ENCODE measurements at places on chromosomes 5 and 9.
A peak's percentile ranks its signal among the peaks of the same experiment; 100 is the strongest.

GRCh38 chr9:10855847-10856246, 243.0 kb upstream of the PTPRD start:
- DNase-seq, result no peak

DNA sequence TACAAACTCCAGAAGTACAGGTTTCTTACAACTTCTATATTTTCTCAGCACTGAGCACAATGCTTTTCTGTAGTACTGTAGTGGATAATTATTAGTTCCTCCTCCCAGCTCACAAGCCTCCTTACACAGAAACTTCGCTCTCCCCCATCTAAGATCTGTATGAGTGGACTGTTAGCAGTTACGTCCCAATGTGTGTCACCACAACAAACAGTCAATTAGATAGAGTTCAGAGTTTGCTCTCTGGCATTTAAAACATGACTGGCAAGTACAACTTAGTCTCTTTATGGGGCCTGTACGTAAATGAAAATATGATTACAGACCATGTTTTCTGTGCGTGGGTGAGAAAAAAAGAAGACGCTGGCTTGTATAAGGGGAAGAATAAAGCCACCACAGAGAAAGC, 631.4 kb upstream of the DMAC1 start:
- DNase-seq, result no peak

GRCh38 chr9:81902196-81902595, 26.0 kb upstream of the SPATA31D4 start:
- DNase-seq, result no peak

GRCh38 chr5:56532466-56532865, 282.9 kb upstream of the MAP3K1 start:
- DNase-seq, result no peak

- DNase-seq, result no peak
Observed at GRCh38 chr9:94757158-94757557, 30.7 kb downstream of the AOPEP start.

- no peak for DNase-seq
Observed at GRCh38 chr9:70902692-70903131, 218.7 kb downstream of the TRPM3 start.

- no peak for DNase-seq
Observed at GRCh38 chr5:151718153-151718552, 31.4 kb upstream of the SPARC start.

GRCh38 chr9:128885376-128885775, 3.4 kb downstream of the LRRC8A start:
- no peak for DNase-seq

GRCh38 chr5:132525299-132525724, 18.0 kb downstream of the IL5 start:
- DNase-seq, result no peak

DNA sequence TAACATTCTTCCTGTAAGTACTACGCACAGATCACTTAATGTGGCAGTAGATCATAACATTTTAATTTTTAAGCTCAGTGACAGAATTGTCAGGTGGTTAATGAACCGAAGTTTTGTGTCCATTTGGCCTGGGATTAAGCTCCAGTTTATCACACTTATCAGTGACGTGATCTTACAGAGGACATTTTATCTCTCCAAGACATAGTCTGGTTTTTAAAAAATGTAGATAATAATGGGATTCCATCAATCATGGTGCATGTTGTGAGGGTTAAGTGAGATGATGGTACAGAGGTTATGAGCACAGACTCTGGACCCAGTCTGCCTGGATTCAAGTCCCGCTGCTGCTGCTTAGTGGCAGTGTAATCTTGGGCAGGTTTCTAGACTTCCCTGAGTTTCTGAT, 66.0 kb upstream of the ZFAND5 start:
- no peak for DNase-seq

- peak; percentile 43 for DNase-seq
Observed at GRCh38 chr9:129334105-129334935, 156.3 kb upstream of the IER5L start.

DNA sequence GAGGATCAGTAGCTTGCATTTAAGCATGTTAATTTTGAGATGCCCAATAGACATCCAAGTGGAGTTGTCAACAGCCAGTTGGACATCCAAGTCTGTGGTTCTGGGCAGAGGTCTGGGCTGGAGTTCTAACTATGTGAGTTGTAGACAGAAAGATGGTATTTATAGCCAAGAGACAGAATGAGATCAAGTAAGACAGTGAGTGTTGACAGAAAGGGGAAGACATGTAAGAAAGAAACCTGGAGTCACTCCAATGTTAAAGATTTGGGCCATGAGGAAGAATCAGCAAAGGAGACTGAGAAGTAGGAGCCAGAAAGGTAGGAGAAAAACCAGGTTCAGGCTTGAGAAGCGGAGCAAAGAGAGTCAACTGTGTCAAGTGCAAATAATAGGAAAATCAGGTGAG, 95.5 kb upstream of the PUM3 start:
- no peak for DNase-seq

DNA sequence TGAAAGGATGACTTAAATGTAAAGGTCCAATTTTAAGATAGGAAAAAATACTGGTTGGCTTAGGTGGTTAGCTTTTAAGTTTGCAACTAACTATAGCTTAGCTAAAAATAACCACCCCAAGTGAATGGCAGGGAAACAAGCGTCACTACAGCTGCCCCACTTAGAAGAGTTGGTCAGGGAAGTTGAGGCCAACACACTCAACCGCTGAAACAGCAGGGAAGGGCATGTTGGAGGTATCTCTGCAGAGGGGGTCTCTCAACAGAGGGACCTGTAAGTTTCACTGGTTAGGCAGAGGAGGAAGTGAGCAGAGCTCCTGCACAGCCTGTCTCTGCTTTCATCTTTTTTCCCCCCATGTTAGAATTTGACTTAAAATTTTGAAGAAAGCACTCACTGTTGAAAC, 75.3 kb downstream of the LHFPL2 start:
- no peak for DNase-seq

GRCh38 chr9:78439866-78440830, 143.2 kb downstream of the PSAT1 start:
- DNase-seq, result no peak

DNA sequence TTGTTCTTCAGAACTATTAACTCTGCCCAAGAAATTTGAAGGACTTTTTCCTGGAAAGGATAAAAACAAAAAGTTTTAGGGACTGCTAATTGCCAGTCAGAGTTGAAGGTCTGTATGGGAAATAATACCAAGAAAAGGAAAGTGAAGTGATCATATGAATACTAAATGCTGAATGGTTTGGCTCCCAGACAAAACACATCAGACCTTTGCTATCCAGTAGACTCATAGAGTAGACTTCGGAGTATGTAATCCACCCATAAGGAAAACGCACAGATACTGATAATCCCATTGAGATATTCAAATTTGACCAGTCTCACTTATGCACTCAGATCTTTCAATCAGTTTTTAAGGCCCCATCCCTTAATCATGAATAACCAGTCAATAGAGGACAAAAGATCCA, 319.0 kb upstream of the PTGER4 start:
- DNase-seq, result no peak

DNA sequence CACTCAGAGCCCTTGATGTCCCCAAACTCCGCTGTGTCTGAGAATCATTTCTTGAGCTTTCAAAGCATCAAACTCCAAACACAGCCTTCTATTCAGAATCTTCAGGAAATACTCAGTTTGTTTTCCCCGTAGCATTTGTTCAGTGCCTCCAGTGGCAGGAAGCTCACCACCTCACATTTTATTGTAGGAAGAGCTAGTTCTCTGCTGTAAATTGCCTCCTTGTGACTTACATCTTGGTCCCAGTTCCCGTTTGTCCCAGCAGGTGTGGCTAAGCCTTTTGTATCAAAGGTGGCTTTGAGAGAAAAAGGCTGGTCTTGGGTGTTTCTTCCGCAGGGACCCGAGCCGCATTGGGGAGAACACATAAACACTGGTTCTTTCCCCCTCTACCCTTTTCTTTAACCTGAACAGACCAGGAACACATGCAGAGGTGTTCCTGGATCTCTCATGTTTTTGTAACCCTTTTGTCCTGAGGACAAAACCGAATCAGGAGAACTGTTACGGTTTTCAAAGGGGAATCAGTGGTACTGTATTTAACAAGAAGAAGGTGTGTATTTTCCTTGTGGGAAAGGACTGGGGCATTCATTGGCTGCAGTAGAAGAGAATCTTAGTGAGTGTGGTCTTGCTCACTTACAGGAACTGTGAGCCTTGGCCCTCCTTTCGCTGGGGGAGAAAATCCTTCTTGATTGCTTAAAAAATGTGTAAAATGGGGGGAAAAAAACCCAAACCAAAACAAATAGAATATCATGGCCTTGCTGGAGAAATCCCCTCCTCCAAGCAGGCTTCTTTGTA, 1.9 kb downstream of the OSMR start:
- DNase-seq, result no peak

- DNase-seq, result no peak
Observed at GRCh38 chr5:147482706-147483180, 27.1 kb downstream of the DPYSL3 start.

DNA sequence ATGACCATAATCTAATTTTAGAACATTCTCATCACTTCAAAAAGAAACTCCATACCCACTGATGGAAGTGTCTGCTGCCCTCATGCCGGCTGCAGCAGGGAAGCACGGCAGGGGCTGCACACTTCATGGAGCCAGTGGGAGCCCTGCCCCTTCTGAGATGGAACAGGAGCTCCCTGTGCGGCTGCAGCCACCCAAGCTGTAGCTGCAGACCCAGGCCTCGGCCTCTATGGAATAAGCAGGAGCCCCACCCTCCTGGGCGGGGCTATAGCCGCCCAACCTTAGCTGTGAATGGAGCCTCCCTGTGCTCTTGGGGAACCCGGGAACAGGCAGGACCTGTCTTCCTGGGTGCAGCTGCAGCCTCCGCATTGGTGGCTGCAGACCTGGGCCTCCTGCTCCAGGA, 128.5 kb downstream of the NUDT12 start:
- no peak for DNase-seq

- DNase-seq, result no peak
Observed at GRCh38 chr5:137621861-137622823, 113.7 kb downstream of the KLHL3 start.

DNA sequence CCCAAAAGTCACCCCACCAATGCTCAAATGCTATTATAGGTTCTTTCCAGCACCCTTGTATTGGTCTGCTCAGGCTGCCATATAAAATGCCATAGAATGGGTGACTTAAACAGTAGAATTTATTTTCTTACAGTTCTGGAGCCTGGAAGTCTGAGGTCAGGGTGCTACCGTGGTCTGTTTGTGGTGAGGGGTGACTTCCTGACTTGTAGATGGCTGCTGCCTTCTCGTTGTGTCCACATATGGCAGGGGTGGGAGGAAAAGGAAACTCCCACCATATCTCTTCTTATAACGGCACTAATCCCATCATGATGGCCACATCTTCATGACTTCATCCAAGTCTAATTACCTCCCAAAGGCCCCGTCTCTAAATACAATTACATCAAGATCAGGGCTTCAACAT, 257.8 kb upstream of the TARS1 start:
- no peak for DNase-seq

DNA sequence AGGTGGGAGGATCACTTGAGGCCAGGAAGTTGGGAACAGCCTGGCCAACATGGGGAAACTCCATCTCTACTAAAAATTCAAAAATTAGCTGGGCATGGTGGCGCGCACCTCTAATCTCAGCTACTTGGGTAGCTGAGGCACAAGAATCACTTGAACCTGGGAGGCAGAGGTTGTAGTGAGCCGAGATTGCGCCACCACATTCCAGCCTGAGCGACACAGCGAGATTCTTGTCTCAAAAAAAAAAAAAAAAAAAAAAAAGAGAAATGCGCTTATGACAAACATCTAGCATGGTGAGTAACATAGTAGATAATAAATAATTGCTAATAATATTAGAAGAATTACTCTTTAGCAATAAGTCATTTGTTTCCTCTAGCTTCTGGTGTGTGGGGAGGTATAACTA, 25.9 kb downstream of the RUSC2 start:
- no peak for DNase-seq

DNA sequence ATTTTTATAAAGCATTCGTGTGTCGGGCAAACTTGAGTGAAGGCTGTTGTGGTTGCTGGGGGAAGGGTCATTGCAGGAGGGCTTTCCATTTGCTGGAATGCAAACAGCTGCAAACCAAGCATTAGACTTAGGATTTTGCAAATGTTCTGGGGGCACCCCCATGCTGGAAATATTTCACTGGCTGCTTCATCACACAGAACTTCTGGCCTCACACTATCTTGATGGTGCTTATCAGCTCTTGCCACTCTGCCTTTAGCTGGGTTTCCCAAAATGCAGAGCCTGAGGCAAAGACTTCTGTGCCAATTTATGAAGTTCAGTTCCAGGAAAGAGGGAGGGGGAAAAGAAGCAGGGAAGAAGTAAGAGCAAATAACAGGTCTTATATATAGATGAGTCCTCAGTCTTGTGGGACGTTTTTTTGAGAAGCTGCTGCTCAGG, 8.6 kb upstream of the COL15A1 start:
- DNase-seq, result no peak

DNA sequence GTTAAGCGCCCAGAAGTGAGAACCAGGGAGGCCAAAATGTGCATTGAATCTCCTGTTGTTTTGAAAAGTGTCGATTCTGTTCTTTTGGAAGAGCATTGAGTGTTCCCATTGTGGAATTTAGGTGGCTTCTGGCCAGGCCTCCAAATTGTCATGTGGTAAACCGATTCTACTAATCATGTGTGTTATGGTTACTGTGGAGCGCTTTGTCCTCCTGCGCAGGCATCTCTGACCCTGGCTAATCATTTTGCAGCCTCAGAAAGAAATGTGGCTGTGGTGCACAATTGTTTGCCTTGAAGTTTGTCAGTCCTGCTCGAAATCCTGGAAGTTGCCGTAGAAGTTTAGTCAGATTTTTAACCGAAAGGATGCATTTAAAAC, 121.3 kb downstream of the RASGRF2 start:
- no peak for DNase-seq

DNA sequence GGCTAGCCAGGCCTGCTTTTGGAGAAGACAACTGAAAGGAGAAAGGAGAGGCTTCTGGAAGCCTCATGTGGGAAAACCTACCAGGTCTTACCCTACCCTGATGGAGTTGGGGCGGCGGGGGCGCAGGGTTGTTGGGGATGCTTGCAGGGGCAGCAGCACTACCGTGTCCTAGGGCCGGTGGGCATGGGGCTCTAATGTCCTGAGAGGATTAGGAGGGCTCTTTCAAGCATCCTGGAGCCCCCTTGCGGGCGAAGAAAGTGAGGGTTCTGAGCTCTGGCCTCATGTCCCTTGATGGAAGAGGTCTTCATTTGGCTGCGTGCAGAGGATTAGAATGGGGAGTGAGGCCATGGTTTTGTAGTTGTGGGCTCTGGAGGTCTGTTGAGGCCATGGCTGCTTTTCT, 86.9 kb upstream of the PITX1 start:
- DNase-seq, result no peak
